ENCODE measurements at places on chromosomes 12 and 14.
A peak's percentile ranks its signal among the peaks of the same experiment; 100 is the strongest.

GRCh38 chr12:51953089-51953488 is 1.6 kb downstream of the ACVR1B start:
- no peak for DNase-seq

GRCh38 chr14:65449647-65450046 is 37.1 kb downstream of the FUT8 start:
- DNase-seq, result no peak

DNA sequence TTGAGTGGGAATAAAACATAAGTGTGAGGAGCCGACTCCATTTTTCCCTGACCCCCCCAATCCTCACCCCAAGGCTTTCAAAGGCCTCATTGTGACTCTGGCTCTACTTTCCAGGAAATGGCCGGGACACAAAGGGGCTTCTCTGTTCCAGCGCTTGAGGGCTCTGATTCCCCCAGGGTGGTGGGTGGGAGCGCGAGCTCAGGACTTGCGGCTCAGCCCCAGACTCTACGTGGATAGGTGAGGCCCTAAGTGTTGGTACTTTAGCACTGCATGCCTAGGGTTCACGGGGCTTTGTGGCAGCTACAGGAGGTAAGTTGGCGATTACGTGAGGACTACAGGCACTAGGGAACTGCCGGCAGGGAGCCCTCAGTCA is 553 bp downstream of the CNPY2 start:
- DNase-seq, result peak; percentile 1

GRCh38 chr12:91104812-91105466 is 6.4 kb downstream of the LUM start:
- DNase-seq, result no peak

DNA sequence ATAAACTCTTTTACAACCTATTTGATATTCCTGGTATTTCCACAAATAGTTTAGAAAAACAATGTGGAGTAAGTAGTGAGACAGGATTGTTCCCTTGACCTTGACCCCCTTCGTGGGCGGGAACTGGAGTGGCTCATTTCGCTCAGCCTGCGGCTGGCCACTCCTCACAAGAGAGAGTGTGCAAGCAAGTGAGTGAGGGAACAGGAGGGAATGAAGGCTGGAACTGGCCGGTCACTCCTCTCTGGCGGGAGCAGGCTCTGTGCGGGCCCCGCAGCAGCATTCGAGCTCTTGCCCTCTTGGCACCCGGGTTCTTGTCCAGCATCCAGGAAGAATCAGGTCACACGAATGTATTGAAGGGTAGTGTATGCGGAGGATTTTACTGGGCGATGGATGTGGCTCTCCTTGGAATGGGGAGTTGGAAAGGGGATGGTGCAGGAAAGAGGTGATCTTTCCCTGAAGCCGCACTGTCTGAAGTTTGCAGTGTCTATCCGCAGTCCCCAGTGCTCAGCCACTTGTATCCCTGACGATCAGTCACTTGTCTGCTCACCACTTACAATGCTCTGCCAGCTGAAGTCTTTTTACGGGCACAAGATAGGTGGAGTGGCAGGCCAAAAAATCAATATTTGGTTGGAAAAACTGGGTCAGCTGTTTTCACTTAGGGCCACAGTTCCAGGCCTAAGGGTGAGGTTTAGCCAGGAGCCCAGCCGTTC is 28.0 kb upstream of the TXNRD1 start:
- no peak for DNase-seq

GRCh38 chr12:66664076-66664475 is 14.8 kb downstream of the GRIP1 start:
- DNase-seq, result no peak

GRCh38 chr12:57179331-57180086 is 32.1 kb upstream of the LRP1-AS start:
- DNase-seq, result no peak

DNA sequence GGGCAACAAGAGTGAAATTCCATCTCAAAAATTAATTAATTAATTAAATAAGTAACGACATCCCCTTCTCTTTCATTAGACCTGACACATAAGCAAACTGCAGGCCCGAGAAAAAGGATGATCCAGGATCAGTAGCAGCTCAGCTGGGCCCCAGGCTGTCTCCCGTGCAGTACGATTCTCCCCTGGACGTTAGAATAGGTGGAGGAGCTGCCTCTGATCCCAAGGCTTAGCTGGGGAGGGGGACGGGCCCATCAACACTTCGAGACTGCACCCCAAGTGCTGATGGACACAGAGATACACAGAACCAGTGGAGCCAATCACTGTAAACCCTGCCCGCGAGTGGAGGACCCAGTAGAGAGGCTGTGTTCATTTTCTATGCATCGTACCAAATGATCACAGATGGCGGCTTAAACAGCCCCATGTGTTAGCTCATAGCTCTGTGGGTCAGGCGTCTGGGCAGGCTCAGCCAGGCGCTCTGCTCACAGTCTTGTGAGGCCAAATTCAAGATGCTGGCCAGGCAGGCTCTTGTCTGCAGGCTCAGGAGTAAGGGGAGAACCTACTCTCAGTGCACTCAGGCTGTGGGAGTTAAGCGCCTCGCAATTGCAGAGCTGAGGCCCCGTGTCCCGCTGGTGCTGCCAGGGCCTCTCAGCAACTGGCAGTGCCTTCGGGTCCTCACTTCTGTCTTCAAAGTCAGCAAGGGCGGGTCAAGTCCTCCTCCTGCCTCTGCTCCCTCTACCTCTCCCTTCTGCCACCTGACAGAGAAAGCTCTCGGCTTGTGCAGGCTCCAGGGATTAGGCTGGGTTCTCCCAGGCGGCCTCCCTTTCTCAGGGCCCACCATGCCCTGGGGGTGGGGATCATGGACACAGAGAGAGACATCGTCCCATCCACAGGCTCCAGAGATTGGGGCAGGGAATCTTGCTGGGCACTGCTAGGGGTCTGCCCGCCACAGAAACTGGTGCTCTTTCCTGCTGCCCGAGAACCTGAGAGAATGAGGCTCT is 26.4 kb downstream of the RIMBP2 start:
- no peak for DNase-seq

GRCh38 chr14:105582639-105583038 is 56.3 kb downstream of the TMEM121 start:
- DNase-seq, result no peak

DNA sequence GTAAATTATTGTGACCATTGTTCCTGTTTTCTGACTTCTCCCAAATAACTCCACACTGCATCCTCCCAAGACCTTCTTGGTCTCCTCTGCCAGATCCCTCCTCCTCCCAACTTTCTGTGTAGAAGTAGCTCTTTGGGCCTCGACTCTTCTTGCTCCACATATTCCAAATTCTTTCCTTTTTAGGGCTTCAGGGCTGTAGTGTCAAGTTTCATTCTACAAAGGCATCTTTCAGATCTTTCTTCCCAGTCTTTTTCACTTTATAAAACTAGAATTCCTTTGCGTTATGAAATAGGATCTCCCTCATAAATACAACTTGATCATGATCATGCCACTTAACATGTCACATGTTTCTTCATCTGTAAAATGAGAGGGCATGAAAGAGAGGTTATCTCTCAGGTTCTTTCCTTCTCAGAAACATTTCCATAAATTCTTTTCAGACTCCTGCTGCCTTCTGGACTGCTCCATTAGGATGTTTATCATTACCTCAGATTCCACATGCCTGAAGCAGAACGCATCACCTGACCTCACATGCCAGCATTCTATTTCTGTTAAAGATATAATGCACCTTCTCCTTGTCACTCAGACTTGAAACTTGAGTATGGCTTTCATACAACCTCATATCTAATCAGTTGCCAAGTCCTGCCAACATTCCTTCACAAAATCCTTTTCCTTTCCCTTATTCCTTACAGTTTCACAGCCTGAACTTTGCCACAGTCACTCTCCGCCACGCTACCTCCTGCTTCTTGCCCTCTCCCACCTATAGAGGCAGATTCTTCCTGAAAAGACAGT is 8.5 kb downstream of the SLC38A1 start:
- peak; percentile 97 for DNase-seq

DNA sequence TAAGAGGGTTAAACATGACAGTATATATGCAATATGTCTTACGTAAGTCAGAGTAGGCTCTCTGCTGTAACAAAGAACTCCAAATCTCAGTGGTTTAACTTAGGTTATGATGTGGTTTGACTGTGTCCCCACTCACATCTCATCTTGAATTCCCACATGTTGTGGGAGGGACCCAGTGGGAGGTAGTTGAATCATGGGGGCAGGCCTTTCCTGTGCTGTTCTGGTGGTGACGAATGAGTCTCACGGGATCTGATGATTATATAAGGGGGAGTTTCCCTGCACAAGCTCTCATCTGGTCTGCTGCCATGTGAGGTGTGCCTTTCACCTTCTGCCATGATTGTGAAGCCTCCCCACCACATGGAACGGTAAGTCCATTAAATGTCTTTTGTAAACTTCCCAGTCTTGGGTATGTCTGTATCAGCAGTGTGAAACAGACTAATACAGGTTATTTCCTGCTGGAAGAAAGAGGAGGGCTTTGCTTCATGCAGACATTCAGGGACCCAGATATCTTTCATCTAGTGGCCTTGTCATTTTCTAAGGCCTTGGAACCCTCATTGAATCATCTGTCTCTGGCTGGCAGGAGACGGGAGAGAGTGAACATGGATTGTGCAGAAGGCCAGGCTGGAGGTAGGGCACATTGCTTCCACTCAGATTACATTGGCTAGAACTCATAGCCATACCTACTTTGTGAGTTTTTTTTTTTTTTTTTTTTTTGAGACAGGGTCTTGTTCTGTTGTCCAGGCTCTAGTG is 96.1 kb downstream of the CRADD start:
- peak; percentile 27 for DNase-seq

DNA sequence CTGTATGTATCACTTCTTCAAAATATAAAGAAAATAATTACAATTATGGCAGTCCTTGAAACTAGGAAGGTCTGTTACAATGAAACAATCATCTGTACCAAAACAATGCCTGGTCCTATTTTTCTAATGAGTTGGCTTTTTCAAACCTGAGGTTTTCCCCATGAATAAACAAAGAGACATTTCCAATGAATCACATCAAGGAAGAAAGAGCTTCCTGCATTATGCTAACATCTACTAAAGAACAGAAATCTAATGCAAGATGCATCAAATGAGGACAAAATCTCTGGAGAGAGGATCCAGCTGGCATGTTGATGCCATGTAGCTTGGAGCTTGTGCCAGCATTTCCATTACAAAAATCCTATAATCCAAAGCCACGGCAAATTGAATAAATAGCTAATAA is 29.3 kb downstream of the NIN start:
- DNase-seq, result no peak

- no peak for DNase-seq
Observed at GRCh38 chr12:77535734-77536133, 295.0 kb upstream of the NAV3 start.

GRCh38 chr12:68807576-68808387 is at the start of gene MDM2:
TSS of gene MDM2 (plus strand) at chr12:68808177. CDS start at chr12:68808478, 301 bp downstream.
- DNase-seq, result peak; percentile 89

DNA sequence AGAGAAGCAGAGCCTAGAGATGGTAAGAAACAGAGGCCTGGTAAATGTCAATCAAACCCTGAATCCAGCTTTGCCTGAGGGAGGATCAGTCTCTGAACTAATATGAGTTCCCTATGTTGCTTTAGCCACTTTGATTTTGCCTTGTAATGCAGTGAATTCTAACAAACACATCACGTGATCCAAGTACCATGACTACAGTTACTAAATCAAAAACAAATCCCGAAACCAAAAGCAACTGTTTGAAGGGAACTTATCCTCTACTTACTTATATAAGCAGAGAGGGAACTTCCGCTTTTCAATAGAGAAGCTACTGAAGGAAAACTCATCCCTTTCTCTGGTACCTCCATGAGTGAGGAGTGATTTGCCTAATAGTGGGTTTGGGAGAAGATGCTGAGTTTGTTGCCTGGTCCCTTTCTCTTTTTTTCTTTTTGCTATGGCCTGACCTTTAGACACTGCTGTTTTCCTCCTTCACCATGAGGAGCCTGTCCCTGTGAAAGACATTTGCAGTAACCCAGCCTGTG is 7.7 kb upstream of the PPTC7 start:
- DNase-seq, result no peak

- no peak for DNase-seq
Observed at GRCh38 chr14:55533960-55534359, 46.0 kb upstream of the KTN1 start.

DNA sequence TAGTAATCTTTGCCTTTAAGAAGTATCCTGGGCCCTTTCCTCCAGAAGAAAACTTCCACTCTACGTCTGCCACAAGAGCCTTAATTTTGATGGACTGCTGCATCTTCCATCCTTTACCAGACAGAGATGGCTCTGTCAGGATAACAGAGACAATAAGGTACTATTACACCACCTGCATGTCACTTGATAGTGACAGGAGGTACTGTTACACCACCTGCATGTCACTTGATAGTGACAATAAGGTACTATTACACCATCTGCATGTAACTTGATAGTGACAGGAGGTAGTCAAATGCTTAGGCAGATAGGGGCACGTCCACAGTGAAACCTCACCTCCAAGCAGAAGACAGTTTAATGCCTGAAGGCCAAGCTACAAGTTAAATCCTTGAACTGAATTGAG is 13.9 kb downstream of the OR6C74 start:
- DNase-seq, result no peak

DNA sequence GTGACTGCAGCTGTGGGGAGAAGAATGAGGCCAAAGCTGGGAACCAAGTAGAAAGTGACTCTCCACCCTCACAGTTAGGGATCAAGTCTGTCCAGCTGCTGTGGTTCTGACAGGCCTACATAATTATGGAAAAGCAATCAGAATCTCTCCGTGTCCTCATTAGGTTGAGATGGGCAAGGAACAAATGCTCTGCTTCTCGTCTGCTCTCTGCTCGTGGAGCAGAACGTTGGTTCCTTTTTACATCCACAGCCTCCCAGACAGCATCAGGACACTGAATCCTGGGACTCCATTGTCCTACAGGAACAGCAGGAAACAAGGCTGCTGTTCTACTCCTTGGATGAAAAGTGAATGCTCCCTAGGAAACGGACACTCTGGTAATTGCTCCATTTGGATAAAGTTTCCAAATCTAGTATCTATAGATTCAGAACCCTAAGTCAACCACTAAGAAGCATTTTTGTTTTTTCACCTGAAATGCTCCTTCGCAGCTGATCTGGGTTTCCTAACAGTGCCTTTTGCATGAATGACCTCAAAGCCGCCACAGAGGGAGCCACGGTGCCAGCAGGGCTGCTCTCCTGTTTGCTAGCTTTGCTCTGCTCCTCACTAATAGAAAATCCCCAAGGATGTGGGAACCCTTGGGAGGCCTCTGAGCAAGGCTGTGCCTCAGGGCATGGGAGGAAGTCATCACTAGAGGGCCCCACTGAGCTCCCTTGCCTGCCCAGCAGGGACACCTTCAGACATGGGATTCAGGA is 102.0 kb downstream of the EGLN3 start:
- DNase-seq, result peak; percentile 75

DNA sequence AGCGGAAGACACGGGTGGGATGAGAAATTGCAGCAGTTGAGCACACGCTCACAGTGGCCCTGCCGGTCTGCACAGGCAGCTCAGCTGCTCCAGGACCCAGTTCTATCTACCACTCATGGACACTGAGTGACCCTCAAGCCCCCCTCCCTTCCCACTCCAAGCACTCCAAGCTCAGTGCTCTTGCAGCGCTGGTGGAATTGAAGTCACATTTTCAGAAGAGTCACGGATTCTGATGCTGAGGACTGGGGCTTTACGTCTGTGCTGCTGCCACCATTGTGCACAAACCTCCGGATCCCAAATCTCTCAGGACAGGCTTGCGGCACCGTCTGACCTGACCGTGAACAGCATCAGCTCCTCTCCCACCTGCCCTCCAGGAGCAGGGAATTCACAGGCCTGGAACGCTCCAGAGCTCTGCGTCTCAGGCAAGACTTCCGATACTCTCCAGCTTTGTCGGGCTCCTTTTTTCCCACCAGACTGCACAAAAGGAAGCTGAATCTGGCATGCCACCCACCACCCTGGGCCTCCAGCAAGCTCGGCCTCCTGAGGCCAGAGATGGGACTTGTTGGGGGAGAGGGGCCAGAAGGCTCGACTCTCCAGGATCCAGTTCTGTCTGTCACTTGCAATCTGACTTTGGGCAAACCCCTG is 213.1 kb upstream of the RTL1 start:
- DNase-seq, result no peak

GRCh38 chr12:107622001-107622400 is 63.6 kb upstream of the PWP1 start:
- DNase-seq, result peak; percentile 42
